ENCODE measurements at places on chromosomes 5 and 9. TPM values are rescaled to one million over a fixed set of nuclear protein-coding genes. Genes with fewer than 3 reads are reported as not detected.

Gene TAF11L7
- not detected for total RNA-seq

Gene ANKH
- 168 TPM for total RNA-seq

Gene RELL2
- 0.65 TPM for total RNA-seq

Gene PCDHAC2
- total RNA-seq = 2.2 TPM

Gene RGS3
- 134 TPM for total RNA-seq

DNA sequence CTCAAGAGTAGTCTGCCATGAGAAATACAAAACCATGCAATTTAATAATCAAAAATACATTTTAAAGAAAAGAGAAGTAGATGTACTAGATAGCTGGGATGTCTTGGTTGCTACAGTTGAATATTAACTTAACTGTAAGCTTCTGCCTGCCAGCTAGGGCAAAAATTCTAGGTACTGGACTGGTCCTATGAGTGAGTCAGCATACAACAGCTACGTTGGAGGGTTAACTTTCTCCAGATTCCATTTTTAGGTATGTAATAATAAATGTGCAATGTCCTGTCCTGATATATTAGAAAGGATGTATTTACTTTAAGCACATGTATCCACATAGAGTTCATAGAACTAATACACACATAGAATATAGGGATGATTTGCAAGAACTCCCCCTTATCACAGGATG lies 230.1 kb downstream of the CAAP1 start:
- DNase-seq = no peak

Gene LHFPL2
- 5.6 TPM for total RNA-seq

Gene AQP7
- 113 TPM for total RNA-seq

DNA sequence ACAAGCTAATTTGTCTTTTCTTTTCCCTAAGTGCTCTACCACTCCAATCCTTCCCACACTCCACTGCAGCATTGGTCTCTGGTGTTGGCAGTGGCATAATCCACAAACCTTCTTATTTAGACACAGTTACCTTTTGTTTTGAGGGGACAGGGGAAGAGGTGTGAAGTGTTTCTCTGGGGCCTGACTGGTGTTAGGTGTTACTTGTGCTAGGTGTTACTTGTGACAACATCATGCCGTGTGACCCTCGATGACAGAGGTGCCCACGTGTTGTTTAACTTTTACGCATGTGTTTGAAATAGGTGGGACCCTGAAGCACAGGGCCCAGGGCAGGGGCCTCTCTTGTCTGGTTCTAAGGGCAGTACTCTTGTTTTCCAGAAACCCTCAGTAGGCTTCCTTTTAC lies 70.5 kb upstream of the SPRY4 start:
- DNase-seq = no peak

DNA sequence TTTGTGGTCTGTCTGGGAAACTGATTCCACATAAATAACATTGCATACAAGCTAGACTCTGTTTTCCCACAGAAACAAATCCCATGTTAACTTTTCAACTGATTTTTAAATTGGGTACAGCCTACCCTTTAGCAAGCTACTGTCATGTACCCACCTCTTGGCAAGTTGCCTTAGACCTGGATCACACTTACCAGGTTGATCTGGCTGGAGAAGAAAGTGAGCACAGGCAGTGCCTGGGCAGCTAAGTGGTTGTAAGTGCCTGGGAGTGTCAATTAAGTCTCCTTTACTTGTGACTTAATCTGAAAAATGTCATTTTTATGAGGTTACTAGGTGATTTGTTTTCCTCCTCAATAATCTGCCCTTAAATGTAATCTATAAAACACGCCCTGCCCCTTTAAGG lies 336.4 kb downstream of the ARL15 start:
- DNase-seq = no peak

GRCh38 chr9:99590410-99590809 lies 231.3 kb upstream of the NR4A3 start:
- no peak for DNase-seq

- no peak for DNase-seq
Observed at GRCh38 chr5:132110930-132111329, 37.3 kb downstream of the CSF2 start.

DNA sequence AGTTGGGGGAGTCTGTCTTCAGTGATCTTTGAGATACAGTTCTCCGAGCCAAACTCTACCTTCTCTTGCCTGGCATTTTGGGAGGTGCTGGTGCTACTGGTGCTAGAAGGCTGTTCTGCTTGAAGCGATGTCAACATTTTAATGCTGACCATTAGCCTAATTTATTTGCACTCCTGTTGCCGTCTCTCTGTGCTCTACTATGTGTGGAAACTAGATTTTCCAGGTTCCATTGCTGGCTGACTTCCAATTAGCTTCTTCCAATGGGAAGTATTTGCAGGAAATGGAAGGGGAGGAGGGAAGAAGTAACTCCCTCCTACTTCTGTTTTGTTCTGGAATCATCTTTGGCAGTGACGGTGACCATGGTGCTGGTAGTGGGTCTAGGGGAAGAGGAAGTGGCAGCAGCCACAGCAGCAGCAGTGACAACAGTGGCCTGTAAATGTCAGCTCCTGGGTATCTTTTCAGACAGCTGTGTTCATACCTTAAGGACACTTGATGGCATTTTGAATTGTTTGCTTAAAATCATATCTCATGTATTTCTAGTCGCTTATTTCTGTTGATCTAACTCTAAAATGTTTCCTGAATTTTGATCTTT lies 7.9 kb downstream of the TXNDC8 start:
- no peak for DNase-seq

Gene USP20
- total RNA-seq = 13.5 TPM

Gene RALGPS1
- 20.9 TPM for total RNA-seq

DNA sequence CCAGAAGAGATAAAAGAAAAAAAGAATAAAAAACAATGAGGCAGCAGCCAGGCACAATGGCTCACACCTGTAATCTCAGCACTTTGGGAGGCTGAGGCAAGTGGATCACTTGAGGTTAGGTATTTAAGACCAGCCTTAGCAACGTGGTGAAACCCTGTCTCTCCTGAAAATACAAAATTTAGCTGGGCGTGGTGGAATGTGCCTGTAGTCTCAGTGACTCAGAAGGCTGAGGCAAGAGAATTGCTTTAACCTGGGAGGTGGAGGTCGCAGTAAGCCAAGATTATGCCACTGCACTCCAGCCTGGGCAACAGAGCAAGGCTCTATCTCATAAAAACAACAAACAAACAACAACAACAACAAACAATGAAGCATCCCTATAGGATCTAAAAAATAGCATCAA lies 121.5 kb downstream of the HMHB1 start:
- no peak for DNase-seq

Measured in heart left ventricle (tissue), 16 donors.